ENCODE measurements at places on chromosomes 12 and 14.
A peak's percentile ranks its signal among the peaks of the same experiment; 100 is the strongest.

DNA sequence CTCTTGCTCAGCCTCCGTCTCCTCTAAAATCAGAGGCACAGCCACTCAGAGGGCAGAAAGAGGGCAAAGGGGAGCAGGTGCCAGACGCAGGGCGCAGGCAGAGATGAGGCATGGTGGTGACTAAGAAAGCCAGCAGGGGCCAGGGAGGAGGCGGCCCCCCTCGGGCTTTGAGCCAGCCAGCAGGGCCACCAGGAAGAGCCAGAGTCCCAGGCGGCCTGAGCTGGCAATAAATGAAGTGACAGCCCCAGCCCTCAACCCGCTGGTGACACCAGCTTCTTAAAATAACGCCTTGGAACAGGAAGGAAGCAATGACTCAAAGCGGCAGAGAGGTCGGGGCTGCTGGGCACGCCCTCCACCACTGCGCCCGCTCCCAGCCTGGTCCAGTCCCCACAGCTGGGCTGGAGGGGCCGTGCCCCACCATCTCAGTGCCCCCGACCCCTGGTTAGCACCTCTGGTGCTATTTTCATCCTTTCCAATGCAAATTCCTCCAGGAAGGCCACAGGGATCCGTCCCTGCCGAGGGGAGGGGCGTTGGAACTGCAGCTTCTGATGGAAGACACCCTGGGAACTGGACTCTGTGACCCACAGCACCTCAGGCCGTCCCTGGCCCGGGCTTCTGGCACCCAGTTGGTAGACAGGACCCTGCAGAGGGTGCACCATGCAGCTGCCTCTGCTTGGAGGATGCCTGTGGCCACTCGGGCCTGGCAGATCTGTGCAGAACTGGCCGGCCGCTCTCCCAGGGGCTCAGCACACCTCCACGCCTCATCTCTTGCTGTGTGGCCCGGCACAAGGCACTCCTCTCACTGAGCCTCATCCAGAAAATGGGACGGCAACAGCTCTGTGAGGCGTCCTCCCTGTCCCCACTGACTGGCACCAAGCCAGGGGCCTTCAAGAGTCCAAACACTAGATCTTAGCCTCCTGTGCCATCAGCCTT lies 113.7 kb downstream of the NCOR2 start:
- peak; percentile 74 for DNase-seq

DNA sequence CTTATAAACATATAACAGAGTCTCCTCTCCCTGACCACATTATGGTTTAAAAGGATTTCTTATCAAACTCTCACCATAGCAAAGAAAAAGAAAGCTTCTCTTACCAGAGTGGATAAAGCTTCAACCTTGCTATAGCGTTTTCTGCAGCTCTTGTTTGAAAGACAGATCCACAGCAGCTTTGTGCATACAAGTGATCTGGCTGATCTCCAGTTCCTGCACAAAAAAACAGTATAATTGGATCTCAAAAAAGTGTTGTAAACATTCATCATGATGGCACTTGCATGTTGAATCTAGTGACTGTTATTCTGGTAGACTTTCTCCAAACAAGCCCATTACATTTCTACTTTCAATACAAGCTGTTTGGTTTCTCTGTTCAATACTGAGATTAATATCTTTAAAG lies 178.9 kb upstream of the MGAT4C start:
- DNase-seq, result no peak

DNA sequence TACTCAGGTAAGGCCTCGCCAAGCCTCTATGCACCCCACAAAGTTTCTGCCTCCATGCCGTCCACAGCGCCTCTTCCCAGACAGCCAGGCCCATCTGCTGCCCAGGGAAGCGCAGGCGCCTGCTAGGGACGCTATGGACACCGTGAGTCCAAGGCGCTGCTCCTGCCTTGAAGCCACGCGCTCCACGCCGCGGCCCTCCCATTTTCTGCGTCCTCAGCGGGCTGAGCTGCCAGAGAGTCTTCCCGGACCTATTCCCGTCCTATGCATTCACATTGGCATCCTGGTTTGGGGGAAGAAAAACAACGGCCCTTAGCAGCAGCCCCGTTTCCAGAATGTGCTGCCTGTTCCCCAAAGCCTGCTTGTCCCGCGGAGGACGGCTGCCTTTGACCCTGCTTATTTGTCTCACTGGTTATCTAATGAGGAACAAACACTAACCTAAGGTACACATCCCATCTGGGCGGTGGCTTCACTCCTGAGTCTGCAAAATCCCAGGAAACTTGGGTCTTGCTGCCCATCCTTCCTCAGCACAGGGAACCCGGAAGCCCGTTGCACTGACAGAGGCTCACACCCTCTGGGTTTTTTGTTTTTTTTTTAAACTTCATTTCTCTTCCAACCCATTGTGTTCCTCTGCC lies 38.0 kb downstream of the MMAB start:
- DNase-seq, result no peak

DNA sequence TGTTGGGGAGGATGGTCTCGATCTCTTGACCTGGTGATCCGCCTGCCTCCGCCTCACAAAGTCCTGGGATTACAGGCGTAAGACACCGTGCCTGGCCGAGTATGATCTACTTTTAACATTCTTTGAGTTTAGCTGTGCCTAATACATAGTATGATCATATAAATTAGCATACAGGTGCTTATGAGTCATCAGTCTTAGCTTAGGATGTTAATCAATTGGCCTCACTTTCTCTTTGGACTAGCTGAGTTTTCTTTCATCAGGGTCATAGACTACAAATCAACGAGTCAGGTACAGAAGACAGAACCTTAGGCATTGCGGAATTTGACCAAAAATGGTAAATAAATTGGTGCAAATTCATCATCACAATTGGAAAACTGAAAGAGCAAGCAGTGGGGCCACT lies 2.2 kb downstream of the SLC25A21 start:
- no peak for DNase-seq

DNA sequence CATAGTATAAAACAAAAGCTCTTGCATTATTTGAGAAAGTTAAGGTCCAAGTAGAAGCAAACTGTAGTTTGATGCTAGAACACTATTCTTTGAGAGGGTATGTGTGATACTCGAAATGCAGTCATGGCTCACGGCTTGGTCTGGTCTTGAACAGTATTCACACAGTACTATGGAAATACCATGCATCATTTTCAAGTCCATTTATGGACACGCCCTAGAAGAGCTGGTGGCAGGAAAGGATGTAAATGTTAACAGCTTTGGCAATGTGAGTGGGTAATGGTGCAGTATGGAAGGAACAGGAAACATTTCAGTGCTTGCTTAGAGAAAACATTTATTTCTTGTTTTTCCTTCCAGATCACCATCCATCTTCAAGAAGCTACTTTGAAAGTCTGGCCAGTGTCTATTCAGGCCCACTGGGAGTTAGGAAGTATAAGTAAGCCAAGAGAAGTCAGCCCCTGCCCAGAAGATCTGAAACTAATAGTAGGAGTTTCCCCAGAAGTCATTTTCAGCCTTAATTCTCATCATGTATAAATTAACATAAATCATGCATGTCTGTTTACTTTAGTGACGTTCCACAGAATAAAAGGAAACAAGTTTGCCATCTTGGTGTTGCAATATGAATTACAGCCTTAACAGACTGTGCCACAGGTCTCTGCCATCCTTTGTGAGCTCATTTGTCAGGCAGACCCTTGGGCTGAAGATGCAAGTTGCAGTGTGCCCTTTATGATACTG lies 5.7 kb upstream of the AKAP5 start:
- DNase-seq, result no peak

- no peak for DNase-seq
Measured at GRCh38 chr12:31931796-31932715, 27.2 kb upstream of the RESF1 start.

- DNase-seq, result no peak
Measured at GRCh38 chr14:24157331-24157730, 3.7 kb upstream of the IRF9 start.

DNA sequence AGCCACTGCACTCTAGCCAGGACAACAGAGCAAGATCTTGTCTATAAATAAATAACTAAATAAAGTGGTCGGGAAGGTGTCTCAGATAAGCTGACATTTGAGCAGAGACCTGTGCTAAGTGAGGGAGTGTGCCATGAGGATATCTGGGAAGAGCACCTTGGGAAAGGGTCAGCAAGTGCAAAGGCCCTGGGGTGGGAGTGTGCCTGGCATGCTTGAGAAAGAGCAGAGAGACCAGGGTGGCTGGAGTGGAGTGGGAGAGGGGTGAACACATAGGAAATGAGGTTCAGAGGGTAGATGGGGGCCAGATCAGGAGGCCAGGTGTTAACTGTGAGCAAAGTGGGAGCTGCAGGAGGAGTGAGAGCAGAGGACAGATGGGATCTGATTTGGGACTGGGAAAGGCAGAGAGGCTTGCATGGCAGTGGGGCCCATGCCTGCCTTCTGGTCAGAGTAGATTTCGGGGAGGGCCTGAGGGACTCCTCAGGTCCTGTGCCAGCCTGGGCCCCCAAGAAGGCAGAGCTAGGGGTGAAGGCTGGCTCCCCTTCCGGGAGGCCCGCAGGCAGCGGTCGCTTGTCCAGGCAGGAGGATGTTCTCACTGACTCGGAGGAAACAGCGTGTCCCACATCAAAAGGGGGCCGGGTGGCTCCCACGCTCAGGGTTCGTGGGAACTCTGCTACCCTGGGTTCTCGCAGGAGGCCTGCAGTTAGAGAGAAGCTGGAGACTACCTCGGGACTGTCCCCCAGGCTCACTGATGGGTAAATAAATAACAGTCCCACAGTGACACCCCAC lies 32.6 kb downstream of the DTX1 start:
- DNase-seq, result peak; percentile 59

DNA sequence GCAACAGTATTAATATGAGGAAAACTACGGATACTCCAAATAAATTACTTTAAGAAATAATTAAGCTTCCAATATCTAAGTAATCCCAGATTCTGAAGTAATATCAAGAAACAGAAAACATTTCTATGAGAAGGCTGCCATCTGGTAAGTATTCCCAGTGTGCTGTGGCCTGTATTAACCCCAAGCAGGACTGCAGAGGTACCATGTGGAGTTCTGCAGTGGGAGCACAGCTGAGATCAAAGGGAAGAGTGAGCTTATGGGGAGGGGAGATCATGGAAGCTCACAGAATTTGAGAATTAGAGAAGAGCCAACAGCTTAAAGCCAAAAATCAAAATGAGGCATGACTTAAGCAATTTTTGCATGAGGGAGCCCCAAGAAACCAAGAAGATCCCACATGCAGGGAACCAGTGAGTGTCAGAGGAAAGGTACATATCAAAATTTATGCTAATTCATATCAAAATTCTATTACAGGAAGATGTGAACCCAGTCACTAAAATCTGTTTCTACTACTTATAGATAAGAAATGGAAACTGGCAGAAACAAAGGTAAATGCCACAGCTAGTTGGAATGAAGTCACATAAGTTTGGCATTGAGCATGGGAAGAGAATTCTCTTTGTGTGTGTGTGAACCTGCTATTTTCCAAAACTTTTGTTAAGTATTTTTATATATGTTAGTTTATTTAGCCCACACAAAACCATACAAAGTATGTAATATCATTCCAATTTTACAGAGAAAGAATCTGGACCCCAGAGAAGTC lies 62.6 kb upstream of the KITLG start:
- no peak for DNase-seq

- DNase-seq, result no peak
Measured at GRCh38 chr14:38233218-38233617, 22.7 kb downstream of the CLEC14A start.

- no peak for DNase-seq
Measured at GRCh38 chr14:59208224-59208814, 19.9 kb downstream of the DAAM1 start.

DNA sequence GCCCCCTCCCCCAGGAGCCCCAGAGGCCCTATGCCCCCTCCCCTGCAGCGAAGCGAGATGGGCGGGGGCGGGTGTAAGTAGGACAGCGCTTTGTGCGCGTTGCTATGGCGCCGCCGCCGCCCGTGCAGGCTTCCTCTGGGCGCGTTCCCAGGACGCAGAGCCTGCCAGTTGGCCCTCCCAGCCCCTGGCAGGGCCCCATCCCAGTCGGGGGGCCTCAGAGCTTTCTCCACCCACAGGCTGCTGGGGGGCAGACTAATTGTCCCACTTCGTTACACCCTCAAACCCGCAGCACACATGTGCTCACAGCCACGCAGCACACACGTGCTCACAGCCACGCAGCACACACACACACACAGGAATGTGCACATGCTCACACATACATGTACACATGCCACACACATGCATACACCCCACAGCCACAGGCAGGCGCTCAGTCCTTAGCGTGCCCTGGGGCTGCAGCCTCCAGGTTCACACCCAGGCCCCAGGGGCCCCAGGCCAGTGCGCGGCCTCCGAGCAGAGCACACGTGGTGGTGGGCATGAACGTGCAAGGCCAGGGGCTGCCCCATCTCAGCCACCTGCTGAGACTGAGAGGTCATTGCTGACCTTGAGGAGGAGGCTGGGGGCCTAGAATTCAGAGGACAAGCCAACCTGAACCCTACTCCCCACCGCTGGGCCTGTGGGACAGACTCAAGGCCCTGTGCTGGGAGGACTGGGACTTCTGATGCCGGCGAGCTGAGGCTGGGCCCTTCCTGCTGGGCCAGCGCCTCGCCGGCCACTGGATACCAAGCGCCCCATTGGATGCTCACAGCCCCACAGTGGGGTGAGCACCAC lies 15.6 kb downstream of the TRMT61A start:
- DNase-seq, result no peak

DNA sequence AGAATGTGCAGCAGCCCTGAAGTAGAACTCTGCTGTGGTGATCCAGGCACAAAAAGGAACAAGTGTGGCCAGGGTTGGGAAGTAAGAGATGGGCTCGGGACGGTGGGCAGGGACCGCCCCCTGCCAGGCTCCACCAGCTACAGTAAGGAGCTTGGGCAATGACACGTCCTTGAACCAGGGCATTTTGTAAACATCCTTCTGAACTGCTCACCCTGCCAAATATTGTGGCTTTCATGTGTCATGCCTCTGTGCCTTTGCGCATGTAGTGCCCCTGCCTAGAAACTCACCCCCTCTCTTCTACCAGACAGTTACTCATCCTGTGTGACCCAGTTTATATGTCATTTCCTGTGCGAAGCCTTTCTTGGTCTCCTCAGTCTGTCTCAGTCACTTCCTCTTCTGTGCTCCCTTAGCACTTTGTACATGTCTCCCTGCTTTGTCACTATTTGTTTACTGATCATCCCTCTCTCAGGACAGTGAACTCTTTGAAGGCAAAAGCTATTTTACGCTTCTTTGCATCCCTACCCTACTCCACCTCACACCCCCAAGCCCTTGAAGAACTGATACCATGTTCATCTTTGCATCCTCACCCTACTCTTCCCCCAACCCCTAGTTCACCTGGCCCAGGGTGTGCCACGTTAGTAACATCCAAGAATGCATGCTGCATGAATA lies 108.9 kb upstream of the PLEKHG7 start:
- peak; percentile 77 for DNase-seq

DNA sequence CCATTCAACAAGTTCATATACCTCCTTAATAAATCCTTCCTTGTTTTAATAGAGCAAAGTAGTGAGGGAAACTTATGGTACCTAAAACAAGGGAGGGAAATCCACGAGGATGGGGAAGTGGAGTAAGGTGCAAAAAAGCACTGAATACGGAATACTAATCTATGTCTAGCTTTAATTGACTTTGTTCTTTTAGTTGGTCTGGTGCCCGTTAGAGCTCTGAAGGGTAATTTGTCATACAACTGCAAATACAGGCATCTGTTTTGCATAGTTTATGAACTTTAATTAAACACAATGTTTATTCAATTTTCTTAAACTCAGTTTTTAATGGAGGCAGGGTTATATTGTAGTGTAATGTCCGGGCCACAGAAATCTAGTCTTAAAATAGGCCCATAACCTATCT lies 67.0 kb downstream of the E2F7 start:
- no peak for DNase-seq

GRCh38 chr14:49581209-49582112 lies 4.7 kb downstream of the RPS29 start:
- no peak for DNase-seq

GRCh38 chr14:93713726-93714405 lies 74.4 kb downstream of the PRIMA1 start:
- no peak for DNase-seq

- no peak for DNase-seq
Measured at GRCh38 chr14:99586761-99587459, 17.1 kb downstream of the CCDC85C start.

Data from activated T-cell treated with anti-CD3 and anti-CD28 coated beads for 24 hours (primary cell).